ENCODE measurements at places on chromosomes 12 and 14. TPM values are rescaled to one million over a fixed set of nuclear protein-coding genes. Genes with fewer than 3 reads are reported as not detected.
A peak's percentile ranks its signal among the peaks of the same experiment; 100 is the strongest.

DNA sequence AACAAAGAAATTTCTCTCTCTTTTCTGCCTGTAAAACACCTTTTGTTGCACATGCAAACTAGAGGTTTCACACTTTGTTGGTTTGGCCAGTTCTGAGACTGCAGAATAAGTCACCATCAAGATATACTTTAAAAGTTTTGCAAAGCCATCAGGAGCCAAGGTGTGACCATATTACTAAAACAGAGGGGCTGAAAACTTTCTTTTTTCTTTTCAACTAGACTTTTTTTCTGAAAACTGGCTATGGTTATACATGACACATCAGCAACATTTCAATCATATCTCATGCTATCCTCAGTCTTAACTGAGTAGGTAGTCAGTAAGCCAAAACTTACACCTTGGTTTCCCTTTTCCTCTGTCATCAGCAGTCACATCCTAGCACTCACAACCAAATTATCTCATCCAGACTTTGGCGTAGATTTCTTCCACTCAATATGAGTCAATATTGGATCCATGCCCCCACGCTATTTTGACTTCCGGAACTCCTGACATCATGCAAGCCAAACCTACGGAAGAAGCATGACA is 4.1 kb upstream of the IFNG start:
- no peaks in the 10 kb centered on the region for H3K4me1 ChIP-seq
- DNase-seq, result no peak
- H3K4me3 ChIP-seq, result no peak overlapping the region
- H3K27me3 ChIP-seq, result no peaks in the 10 kb centered on the region
- H3K36me3 ChIP-seq, result no peaks in the 10 kb centered on the region
- no peak overlapping the region for H3K27ac ChIP-seq

GRCh38 chr12:124706363-124706762 is 139.0 kb upstream of the NCOR2 start:
- no peak for DNase-seq
- H3K4me1 ChIP-seq, result peaks cover 3% of the 10 kb centered on the region
- no peak overlapping the region for H3K4me3 ChIP-seq
- no peaks in the 10 kb centered on the region for H3K27me3 ChIP-seq
- no peaks in the 10 kb centered on the region for H3K36me3 ChIP-seq

DNA sequence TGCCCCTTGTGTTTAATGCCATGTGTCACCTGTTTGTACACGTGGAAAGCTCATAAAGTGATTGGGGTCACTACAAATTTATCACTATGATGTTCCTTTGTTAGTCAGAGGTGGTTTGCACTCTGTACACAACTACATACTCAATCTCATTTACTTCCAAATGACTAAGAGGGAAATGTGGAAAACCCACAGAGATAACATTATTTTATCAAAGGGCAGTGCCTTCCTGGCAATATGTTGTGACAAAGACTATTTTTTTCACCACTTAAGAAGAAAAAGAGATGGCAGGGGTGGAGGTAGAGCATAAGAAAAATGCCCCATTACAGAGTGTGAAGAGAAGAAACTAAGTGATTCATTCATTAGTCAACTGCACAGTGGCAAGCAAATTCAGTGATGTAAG is 1064.1 kb upstream of the FLRT2 start:
- H3K36me3 ChIP-seq, result no peaks in the 10 kb centered on the region
- no peaks in the 10 kb centered on the region for H3K4me1 ChIP-seq
- no peaks in the 10 kb centered on the region for H3K27me3 ChIP-seq
- no peak overlapping the region for H3K27ac ChIP-seq
- DNase-seq, result no peak

GRCh38 chr12:68042212-68042699 is 53.0 kb downstream of the IFNG-AS1 start:
- H3K27me3 ChIP-seq, result no peaks in the 10 kb centered on the region
- H3K27ac ChIP-seq, result no peak overlapping the region

GRCh38 chr14:45906257-45906656 is 653.3 kb upstream of the MIS18BP1 start:
- no peak overlapping the region for H3K4me3 ChIP-seq
- H3K27me3 ChIP-seq, result no peaks in the 10 kb centered on the region
- no peaks in the 10 kb centered on the region for H3K4me1 ChIP-seq
- DNase-seq, result no peak

LUM gene
- total RNA-seq, result 4.5 TPM

GPR84 gene
- total RNA-seq, result not detected

MIP gene
- not detected for total RNA-seq

NPFF gene
- not detected for total RNA-seq

GRCh38 chr12:111102102-111102739 is 181.8 kb upstream of the MYL2 start:
- no peaks in the 10 kb centered on the region for H3K27me3 ChIP-seq
- H3K4me3 ChIP-seq, result no peak overlapping the region
- H3K27ac ChIP-seq, result no peak overlapping the region
- no peak for DNase-seq
- no peaks in the 10 kb centered on the region for H3K36me3 ChIP-seq

GRCh38 chr12:214003-214741 is at the start of gene SLC6A12:
SLC6A12 (minus strand) TSS chr12:214157; CDS start chr12:209986, 4,171 bp downstream.
- peaks cover 25% of the 10 kb centered on the region for H3K4me1 ChIP-seq
- H3K4me3 ChIP-seq, result no peak within 1 kb of the TSS
- no peak within 1 kb of the TSS for H3K27ac ChIP-seq
- no peaks in the 10 kb centered on the region for H3K27me3 ChIP-seq

DNA sequence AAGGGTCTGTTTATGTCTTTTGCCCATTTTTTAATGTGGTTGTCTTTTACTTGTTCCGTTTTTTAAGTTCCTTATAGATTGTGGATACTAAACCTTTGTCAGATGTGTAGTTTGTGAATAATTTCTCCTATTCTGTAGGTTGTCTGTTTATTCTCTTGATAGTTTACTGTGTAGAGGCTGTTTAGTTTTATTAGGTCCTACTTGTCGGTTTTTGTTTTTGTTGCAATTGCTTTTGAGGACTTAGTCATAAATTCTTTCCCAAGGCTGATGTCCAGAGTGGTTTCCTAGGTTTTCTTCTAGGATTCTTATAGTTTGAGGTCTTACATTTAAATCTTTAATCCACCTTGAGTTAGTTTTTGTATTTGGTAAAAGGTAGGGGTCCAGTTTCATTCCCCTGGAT is 33.9 kb downstream of the SLC39A9 start:
- H3K4me1 ChIP-seq, result no peaks in the 10 kb centered on the region
- no peak for DNase-seq
- no peak overlapping the region for H3K4me3 ChIP-seq
- H3K36me3 ChIP-seq, result no peaks in the 10 kb centered on the region
- no peaks in the 10 kb centered on the region for H3K27me3 ChIP-seq
- no peak overlapping the region for H3K27ac ChIP-seq

DNA sequence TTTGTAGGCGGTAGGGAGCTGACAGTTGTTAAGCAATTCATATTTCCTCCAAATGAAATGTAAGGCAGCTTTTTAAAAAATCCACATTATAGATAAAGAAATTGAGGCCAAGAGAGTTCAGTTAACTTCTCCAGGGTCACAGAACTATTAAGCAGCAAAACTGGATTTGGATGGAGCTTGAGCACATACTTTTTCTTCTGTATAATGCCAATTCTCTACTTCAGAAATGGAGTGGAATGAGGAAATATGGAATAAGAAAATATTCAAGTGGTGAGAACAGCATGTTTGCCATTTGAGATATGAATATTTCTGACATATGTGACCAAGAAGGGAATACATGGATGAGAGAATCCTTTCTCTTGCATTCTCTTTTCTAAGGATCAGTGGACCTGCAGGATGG is 233.1 kb downstream of the FOXG1 start:
- H3K27me3 ChIP-seq, result no peaks in the 10 kb centered on the region
- no peak for DNase-seq
- no peaks in the 10 kb centered on the region for H3K4me1 ChIP-seq
- no peak overlapping the region for H3K4me3 ChIP-seq
- no peak overlapping the region for H3K27ac ChIP-seq

DNA sequence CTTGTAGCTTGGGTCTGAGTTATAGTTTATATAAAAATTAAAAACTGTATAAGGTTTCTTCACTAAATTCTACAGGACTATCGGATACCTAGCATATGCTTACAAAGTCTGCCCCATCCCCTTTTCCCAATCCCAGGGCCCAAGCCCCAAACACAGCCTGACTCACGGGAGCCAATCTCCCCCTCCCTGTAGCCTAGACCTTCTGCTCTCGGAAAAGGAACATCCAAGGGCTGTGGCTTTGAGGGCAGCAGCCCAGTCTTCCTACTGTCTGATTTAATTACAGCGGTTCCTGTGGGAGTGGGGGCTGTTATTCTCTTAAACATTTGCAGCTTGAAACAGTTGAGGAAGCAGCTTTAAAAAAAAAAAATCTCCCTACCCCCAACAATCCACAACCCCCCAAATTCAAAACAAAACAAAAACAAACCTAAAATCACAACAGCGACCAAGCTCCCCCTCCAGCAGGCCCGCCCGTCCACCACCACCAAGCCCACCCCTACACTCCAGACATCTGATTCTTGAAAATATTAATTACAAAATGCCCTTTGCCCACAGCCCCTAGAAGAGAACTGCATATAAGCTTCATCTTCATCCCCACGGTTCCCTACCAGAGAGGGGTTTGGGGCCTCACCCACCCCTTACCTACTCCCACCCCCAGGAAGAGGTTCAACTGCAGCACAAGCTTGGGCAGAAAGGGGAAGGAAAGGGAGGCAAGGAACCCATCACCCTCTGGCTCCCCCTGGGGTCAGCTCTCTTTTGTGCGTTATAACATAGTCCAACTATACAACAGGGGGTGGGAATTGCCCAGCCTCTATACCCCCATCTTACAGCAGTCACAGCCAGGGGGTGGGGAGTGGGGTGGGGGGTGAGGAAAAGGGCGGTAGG is 1.1 kb upstream of the PRKAG1 start:
- H3K4me3 ChIP-seq, result peak overlapping the region; percentile 73
- no peaks in the 10 kb centered on the region for H3K27me3 ChIP-seq
- peak overlapping the region; percentile 98 for H3K27ac ChIP-seq

FSCB gene
- not detected for total RNA-seq

DNA sequence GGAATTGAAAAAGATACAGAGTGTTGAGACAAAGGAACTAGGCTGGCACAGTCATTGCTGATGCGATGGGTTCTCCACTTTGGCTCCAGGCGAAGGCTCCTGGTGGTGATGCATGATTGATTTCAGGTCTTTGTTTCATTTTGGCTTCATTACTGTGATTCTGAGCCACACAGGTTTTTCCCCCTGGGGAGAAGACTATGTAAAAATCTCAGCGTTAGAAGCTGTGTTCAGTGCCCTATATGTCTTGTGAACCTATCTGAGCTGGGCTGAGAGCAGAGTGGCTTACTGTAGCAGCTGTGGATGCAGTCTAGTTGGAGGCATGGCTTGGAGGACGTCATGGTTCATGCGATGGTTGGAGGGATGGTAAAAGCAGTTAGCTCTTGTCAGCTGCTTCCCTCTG is 54.0 kb downstream of the GPATCH2L start:
- H3K27ac ChIP-seq, result no peak overlapping the region
- no peaks in the 10 kb centered on the region for H3K27me3 ChIP-seq
- no peak for DNase-seq
- no peak overlapping the region for H3K4me3 ChIP-seq
- H3K36me3 ChIP-seq, result no peaks in the 10 kb centered on the region

DNA sequence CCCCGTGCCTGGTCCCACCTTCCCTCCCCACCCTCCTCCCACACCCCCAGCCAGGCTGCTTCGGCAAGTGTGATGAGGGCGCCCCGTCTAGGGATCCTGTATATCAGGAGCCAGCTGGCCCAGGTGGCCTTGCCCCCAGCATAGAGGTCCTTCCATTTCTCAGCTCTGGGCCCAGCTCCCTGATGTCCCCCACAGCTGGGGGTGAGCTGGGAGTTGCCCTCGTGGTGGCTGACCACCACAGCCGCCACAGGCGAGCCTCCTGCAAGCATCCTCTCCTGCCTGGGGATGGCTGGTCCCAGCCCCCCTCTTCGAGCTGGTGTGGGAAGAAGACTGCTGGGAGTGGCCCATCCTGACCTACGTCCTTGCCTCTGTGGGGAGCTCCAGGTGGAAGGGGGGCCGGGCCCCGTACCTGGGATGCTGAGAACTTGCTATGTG is 7.4 kb downstream of the ASPG start:
- no peak overlapping the region for H3K4me3 ChIP-seq
- no peak for DNase-seq
- no peaks in the 10 kb centered on the region for H3K27me3 ChIP-seq
- no peaks in the 10 kb centered on the region for H3K36me3 ChIP-seq
- H3K4me1 ChIP-seq, result no peaks in the 10 kb centered on the region
- H3K27ac ChIP-seq, result no peak overlapping the region

DNA sequence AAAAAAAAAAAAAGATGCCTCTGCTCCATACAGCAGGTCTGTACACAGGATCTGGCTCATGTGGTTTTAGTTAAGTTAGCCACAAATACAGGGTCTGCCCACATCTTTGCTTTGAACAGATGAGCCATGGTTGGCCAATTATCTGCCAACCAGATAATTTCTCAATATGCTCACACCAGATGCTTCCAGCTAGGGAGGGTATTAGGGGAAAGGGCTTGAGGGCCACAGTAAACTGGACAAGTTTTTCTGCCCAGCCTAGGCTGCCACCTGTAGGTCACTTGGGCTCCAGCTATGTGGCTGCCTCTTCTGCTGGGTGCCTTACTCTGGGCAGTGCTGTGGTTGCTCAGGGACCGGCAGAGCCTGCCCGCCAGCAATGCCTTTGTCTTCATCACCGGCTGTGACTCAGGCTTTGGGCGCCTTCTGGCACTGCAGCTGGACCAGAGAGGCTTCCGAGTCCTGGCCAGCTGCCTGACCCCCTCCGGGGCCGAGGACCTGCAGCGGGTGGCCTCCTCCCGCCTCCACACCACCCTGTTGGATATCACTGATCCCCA is 776 bp downstream of the RDH5 start:
- peaks cover 42% of the 10 kb centered on the region for H3K4me1 ChIP-seq
- peaks cover 3% of the 10 kb centered on the region for H3K36me3 ChIP-seq
- no peaks in the 10 kb centered on the region for H3K27me3 ChIP-seq

DNA sequence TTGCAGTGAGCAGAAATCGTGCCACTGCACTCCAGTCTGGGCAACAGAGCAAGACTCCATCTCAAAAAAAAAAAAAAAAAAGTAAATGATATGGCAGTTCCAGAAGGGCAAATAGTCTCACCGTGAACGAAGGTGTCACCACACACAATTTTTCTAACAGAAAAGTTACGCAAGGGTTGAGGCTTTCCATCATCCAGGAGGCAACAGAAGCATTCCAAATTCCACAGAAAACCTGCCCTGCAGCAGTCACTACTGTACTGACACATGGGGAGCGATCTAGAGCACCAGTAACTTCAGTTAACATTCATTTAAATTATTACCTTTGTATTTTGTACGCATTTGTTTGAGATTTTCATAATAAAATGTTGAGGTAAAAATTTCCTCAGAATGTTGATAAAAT is 24.8 kb downstream of the TMCC3 start:
- H3K27me3 ChIP-seq, result no peaks in the 10 kb centered on the region
- peak; percentile 26 for DNase-seq
- no peak overlapping the region for H3K4me3 ChIP-seq
- peaks cover 7% of the 10 kb centered on the region for H3K4me1 ChIP-seq
- no peak overlapping the region for H3K27ac ChIP-seq

RIC8B gene
- 7.9 TPM for total RNA-seq

- H3K36me3 ChIP-seq, result no peaks in the 10 kb centered on the region
- no peak for DNase-seq
- H3K27me3 ChIP-seq, result no peaks in the 10 kb centered on the region
- H3K4me1 ChIP-seq, result no peaks in the 10 kb centered on the region
- no peak overlapping the region for H3K27ac ChIP-seq
- no peak overlapping the region for H3K4me3 ChIP-seq
Observed at GRCh38 chr12:122788387-122788786, 14.0 kb downstream of the CCDC62 start.

GRCh38 chr12:69851976-69852375 is 26.9 kb downstream of the MYRFL start:
- DNase-seq, result no peak
- no peak overlapping the region for H3K27ac ChIP-seq
- no peaks in the 10 kb centered on the region for H3K27me3 ChIP-seq
- no peaks in the 10 kb centered on the region for H3K36me3 ChIP-seq

GRCh38 chr14:28020112-28020511 is 746.5 kb upstream of the FOXG1 start:
- no peaks in the 10 kb centered on the region for H3K36me3 ChIP-seq
- no peak overlapping the region for H3K4me3 ChIP-seq
- H3K27me3 ChIP-seq, result no peaks in the 10 kb centered on the region

OVCH1 gene
- total RNA-seq, result not detected

Measured in Caco-2 (cell line).